Stimulated activated CD4-positive, alpha-beta T cell treated with anti-CD3 and anti-CD28 coated beads, TNF-alpha, amount 100 ng/mL, for 24 hours (primary cell): ENCODE measurements at places on chromosomes 3 and 15.

GRCh38 chr3:72418244-72418643, 430.0 kb downstream of the SHQ1 start:
- DNase-seq = no peak

- DNase-seq = no peak
Observed at GRCh38 chr3:24258727-24259600, 235.7 kb downstream of the THRB start.

GRCh38 chr15:91231703-91232102, 131.6 kb downstream of the SV2B start:
- DNase-seq = no peak

DNA sequence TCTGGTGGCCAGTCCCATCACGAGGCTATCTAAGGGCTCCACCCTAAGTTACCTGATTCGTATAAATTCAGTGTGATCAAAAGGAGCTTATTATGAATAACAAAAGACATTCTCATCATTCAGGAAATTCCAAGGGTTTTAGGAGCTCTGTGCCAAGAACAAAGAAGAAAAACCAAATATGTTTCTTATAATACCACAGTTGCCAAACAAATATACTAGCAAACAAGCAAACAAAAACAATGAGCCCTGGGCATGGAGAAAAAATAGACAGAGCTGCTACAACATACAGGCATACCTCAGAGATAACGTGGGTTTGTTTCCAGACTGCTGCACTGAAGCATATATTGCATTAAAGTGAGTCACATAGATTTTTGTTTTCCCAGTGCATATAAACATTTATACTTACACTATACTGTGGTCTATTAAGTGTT, 20.2 kb upstream of the CFAP161 start:
- DNase-seq = no peak

GRCh38 chr3:195365371-195365770, 77.4 kb downstream of the ACAP2 start:
- DNase-seq = no peak

GRCh38 chr15:59237924-59238331, 31.3 kb downstream of the LDHAL6B start:
- DNase-seq = no peak

DNA sequence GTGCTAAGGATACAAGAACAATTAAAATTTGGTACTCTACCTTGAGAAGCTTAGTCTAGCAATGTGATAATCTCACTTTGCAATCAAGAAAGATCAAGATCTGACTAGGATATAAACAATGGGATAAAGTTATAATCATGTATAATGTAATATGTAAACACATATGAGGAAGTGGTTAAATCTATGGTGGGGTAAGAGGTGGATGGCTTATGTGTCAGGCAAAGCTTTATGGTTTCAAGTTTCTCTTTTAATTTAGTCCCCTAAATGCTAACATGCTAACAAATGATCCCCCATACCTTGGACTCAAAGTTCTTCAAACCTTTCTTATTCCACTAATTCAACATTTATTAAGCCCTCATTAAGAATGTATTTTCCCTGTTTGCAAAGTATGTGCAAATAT, 2.5 kb downstream of the RSL24D1 start:
- no peak for DNase-seq

- no peak for DNase-seq
Observed at GRCh38 chr3:133206921-133207320, 168.7 kb downstream of the TMEM108 start.

GRCh38 chr3:144840866-144841265, 869.2 kb downstream of the DIPK2A start:
- DNase-seq = no peak

- no peak for DNase-seq
Observed at GRCh38 chr3:45607790-45608189, 13.2 kb downstream of the LIMD1 start.

DNA sequence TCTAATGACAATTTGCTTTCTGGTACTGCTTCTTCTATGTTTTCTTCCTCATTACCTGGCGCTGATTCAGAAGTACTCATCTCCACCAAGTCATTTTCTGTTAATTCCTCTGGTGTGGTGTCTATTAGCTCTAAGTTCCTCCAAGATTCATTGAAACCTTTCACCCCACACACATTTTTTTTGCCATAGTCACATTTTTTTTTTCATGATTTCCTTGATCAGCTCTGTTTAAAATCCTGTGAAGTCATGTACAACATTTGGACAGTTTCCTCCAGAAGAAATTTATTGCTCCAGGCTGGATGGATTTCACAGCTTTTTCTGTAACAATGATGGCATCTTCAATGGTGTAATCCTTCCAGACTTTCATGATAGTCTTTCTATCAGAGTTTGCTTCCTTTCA, 243.2 kb upstream of the VEPH1 start:
- no peak for DNase-seq

DNA sequence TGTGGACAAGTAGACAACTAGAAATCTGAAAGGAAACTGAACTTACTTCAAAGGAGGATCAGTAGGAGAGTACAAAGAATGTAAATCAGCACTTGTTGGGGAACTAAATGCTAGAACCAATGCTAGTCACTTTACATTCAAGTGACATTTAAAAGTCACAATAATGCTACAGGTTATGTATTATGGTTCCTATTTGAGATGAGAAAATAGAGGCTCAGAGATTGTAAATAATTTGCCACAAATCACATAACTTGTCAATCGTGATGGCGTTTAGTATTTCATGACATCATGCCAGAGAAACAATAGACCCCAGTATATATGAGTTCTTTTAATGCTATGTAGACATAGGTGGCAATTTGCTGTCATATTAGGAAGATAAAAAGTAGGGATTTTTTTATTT, 467.8 kb upstream of the CBLB start:
- DNase-seq = no peak

GRCh38 chr3:43818229-43818628, 127.5 kb downstream of the ABHD5 start:
- no peak for DNase-seq

- DNase-seq = no peak
Observed at GRCh38 chr15:38217788-38218609, 34.6 kb upstream of the SPRED1 start.

- DNase-seq = no peak
Observed at GRCh38 chr3:173584838-173585831, 187.6 kb downstream of the NLGN1 start.

DNA sequence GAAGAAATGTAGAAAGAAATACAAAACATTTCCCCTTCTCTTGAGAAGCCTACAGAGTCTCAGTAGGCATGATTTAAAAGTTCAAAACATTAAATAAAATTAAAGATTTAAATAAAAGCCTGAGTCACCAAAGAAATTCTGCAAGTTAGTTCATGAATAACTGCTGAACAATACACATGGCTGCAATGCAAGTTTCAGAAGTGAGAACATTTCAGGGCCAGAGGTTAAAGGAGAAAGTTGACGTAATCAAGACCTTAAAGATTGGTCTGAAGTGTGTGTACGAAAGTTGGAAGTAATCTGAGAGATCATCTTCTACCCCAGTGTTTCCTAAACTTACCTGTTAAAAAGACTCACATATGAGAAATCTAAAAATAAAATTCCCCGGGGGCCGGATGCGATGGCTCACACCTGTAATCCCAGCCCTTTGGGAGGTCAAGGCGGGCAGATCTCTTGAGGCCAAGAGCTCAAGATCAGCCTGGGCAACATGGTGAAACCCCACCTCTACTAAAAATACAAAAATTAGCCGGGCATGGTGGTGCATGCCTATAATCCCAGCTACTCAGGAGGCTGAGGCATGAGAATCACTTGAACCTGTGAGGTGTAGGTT, 108.7 kb upstream of the PHLDB2 start:
- DNase-seq = no peak

DNA sequence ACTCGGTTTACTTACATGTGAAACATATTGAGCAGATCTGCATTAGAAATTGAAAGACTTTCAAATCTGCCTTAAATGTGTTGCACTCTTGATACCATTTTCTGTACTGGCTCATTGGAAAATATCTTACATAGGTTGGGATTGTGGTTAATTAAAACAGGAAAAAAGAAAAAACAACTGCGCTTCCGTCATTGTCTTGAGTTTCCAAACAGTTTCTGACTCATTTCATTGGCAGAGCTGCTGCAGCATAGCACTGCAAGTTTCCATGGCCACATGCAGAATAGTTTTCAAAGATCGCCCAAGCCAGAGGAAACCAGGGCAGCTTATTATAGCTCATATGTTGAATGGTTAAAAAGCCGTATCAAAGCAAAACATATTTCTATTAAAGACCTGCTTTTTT, 446.6 kb upstream of the BCHE start:
- DNase-seq = no peak

DNA sequence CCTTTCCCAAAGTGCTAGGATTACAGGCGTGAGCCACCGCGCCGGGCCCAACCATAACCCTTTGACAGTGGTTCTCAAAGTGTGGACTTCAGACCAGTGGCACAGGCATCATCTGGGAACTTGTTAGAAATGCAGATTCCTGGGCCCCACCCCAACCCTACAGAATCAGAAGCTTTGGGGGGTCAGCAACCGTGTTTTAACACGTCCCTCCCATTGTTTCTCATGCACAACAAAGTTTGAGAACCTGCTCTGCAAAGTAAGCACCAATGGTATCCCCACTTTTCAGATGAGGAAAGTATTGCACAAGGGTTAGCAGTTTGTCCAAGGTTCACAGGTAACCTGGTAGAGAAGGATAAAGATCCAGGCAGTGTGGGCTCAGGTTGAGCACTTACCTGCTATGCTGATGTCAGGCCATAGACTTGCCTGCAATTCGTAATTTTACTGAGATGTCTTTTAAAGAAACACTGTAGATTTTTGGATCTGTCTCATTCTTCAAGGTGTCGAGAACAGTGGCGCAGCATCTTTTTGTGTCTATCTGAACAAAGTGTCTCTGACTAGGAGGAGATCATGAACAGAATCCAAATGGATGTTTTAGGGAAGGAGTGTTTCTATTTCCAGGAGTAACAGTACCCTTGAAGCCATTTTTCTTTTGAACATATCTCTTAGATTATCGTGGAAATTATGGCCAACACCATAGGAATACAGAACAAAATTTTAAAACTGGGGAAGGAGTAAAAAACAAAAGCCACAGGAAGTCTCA, 2.5 kb downstream of the GXYLT2 start:
- no peak for DNase-seq

- DNase-seq = no peak
Observed at GRCh38 chr15:99051308-99051707, 43.7 kb upstream of the PGPEP1L start.

GRCh38 chr3:39385456-39386090, 2.4 kb downstream of the SLC25A38 start:
- DNase-seq = no peak

GRCh38 chr3:10764259-10765051, 51.6 kb upstream of the SLC6A11 start:
- no peak for DNase-seq

DNA sequence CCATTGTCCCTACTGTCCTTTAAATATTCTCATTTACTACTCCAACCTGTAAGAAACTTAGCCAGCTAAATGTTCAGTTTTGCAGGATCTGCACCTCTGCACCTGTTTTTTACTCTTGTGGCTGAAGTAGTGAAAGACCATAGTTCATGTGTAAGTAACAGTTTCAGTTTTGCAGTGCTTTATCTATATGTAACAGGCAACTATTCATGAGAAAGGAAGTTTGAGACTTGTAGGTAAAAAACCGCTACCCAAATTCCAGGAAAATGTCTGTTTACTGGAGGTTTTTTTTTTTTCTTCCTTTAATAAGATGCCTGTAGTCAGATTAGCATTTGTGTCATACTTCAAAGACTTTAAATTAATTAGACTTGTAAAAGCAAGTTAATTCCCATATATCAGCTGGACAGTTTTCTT, 25.4 kb upstream of the MBNL1 start:
- DNase-seq = no peak

GRCh38 chr3:179046497-179047353, 24.9 kb downstream of the ZMAT3 start:
- DNase-seq = no peak

DNA sequence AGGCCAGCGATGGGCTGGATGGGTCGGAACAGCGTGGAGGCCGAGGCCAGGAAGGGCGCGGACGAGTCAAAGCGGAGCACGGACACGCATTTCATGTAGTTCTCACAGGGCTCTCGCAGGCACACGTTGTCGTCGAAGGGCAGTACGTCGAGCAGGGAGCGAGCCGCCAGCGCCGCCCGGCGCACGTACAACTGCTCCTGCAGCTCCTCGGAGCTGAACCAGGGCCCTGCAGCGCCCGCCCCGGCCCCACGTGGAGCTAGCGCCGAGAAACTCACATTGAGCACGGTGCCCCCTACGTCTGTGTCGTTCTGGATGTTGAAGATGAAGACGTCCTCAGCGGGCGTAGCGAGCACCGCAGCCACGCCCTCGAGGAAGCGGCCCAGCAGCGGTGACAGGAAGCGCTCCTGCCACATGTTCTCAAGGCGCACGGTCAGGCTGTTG, 5.8 kb downstream of the CELSR3 start:
- DNase-seq = no peak

DNA sequence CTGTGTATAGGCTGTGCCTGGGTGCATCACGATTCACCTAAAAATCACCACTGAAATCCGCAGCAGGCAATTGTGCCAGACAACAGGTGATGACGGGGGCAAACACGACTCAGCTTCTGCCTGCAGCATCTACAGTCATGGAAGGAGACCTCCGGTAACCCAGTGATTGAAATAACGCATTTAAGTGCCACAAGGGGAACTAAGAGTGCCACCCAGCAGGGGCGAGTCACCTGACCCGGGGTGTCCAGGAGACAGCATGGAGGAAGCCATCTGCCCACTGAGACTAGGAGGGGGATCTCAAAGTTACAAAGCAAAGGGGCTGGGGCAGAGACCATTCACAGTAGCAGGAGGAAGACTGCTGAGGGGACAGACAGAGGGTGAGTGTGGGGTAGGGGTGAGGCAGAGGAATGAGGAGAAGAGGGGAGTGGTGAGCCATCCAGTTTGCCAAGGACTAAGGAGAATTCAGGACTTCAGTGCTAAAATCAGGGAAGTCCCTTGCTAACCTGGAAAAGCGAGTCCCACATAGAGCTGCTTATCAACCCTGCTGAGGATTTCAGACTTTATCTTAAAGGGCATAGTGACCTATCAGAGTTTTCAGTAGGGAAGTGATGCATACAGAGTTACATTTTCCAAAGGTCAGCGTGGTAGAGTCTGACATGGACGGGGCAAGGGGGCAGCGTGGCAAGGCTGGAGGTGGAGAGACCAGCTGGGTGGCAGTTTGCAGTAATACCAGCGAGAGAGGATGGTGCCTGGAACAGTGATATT, 256.7 kb upstream of the HES1 start:
- no peak for DNase-seq

GRCh38 chr3:40022297-40022827, 213.0 kb downstream of the MYRIP start:
- no peak for DNase-seq

- no peak for DNase-seq
Observed at GRCh38 chr3:10635446-10636076, 130.2 kb upstream of the ATP2B2 start.

GRCh38 chr3:122940628-122941086, 86.9 kb downstream of the SEMA5B start:
- DNase-seq = no peak
